ENCODE measurements at places on chromosomes 3 and 15.

- no peak for DNase-seq
Measured at GRCh38 chr15:85073556-85074194, 92.0 kb downstream of the PDE8A start.

- DNase-seq, result no peak
Measured at GRCh38 chr3:160012108-160012507, 23.5 kb downstream of the IL12A start.

DNA sequence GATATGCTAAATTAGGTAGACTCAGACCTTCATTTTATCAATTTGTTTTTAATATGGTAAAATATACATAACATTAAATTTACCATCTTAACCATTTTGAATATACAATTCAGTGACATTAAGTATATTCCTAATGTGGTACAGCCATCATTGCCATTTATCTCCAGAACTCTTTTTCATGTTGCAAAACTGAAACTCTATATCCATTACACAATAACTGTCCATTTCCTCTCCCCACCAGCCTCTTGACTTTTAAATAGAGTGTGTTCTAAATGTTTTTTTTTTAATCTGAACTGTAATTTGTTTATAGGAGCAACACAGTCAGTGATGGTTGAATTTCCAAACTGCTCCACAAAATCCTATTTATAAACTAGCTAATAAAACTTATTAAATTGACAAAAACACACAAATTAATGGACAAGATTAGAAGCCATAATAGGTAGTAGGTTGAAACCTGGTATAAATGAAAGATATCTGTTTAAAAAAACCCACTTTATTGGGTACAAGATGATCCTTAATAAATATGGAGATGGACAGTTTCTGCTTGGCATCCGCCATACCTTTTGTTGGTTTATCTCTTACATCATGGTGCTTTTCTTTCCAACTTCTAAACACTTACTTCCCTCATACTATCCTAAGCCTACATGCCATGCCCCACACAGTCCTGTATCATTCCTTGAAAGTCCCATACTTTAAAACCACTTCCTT is 142.4 kb downstream of the ZPLD1 start:
- no peak for DNase-seq

- no peak for DNase-seq
Measured at GRCh38 chr3:104598848-104599511, 767.7 kb upstream of the ALCAM start.

- no peak for DNase-seq
Measured at GRCh38 chr3:71752831-71753700, 589 bp upstream of the GPR27 start.

DNA sequence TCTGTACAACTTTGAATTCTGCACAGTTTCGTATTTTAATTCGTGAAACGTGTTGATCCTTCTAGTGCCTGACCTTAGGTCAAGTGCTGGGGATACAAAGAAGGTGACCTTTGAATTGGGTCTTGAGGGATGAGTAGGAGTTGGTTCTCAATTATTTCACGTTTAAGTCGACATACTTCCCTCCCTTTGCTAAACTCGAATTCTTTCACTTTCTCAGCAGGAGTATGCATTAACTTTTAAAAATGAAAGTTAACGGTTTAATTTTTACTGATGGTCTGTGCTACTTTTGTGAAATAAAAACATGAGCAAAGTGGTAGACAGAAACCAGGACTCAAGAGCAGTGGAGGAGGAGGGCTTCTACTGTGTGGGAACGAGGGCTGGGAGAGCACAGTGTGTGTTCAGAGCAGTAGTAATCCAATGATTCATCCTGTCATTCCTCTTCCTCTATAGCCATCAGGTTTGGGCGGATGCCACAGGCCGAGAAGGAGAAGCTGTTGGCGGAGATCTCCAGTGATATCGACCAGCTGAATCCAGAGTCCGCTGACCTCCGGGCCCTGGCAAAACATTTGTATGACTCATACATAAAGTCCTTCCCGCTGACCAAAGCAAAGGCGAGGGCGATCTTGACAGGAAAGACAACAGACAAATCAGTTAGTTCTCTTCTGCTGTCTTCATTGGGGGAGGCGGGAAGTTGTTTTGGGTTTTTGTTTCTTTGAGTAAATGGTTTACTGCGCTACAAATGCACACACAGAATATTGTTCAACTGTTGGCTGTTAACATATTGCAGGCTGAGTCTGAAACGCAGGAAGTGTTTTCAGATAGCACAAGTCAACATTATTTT is 78.6 kb upstream of the TSEN2 start:
- DNase-seq, result no peak

- DNase-seq, result no peak
Measured at GRCh38 chr3:10561162-10561945, 56.0 kb upstream of the ATP2B2 start.

DNA sequence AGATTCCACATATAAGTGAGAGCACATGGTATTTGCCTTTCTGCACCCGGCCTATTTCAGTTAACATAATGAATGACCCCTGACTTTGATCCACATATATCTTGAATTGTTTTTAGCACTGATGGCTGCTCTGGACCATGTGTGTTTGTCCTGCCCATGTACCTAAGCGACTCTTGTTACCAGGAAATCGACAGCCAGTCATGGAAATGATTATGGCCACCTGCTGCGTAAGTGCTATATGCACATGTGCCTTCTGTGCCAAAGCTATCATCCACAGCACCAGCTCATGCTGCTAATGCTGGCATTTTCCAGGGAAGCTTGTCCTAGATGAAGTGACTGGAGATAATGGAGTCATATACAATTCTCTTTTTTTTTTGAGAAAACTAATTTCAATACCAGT is 103.7 kb downstream of the PEX5L start:
- DNase-seq, result no peak

DNA sequence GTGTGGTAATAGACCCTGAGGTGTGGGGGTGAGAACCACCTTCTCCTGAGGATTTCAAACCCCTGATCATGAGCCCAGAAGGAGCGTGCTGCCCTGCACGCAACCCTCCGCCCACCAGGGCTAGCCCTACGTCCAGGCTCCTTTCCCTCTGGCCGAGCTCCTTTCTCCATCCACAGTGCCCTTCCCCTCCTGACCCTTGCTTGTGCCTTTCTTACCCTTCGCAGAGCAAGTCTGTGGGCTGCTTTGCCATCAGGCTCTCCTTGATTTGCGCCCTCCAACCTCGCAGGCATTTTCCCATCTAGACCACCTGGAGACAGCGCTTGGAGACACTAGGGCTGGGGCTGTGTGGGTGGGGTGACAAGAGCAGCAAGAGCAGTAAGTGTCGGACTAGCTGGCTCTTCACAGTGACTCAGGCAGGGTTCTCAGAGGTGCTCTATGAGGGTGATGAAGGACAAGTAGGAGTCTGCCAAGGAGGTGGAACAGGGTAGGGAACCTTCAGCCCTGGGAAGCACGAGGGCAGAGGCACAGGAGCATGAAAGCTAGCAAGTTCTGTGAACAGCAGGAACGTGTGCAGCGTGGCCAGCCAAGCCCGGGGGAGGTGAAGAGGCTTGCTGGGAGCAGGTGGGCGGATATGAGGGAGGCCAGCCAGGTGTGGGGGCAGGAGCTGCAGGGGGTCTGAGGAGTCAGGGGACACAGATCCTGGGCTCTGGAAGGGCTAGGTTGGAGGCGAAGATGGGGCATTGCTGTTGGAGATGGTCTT is 2.5 kb upstream of the SLC38A3 start:
- DNase-seq, result no peak

GRCh38 chr3:74592359-74592758 is 22.1 kb downstream of the CNTN3 start:
- no peak for DNase-seq

DNA sequence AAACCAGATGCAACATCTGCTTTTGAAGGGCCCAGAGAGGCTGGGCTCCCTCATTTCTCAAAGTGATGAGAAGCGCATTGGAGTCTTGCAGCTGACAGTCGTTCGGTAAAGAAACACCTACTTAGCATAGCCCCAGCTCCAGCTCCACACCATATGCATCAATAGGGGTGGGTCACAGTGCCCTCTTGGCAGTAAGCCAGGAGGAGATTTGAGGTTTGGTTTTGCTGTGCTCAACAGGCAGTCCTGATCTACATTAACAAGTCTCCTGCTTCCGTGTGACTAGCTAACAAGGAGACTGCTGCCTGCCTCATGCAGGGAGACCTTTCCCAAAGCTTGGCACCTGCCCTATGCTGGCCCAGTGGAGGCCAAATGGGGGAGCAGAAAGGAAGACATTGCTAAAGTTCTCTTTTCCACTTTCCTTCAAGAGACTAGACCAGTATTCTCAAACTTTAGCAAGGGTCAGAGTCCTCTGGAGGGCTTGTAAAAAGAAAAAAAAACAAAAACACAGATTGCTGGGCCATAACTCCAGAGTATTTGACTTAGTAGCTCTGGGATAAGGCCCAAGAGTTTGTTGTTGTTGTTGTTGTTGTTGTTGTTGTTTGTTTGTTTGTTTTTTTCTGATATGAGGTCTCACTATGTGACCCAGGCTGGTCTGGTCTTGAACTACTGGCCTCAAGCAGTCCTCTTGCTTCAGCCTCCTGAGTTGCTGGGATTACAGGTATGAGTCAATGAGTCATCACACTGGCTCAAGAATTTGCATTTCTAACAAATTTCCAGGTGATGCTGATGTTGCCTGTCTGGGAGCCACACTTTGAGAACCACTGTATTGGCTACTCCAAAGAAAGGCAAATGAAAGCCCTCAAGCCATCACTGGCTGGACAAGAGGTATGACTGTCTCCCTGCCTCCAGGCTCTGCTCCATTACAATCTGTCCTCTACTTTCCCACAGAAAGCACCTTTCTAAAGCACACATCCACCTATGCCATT is 294.9 kb downstream of the RORA start:
- DNase-seq, result no peak

DNA sequence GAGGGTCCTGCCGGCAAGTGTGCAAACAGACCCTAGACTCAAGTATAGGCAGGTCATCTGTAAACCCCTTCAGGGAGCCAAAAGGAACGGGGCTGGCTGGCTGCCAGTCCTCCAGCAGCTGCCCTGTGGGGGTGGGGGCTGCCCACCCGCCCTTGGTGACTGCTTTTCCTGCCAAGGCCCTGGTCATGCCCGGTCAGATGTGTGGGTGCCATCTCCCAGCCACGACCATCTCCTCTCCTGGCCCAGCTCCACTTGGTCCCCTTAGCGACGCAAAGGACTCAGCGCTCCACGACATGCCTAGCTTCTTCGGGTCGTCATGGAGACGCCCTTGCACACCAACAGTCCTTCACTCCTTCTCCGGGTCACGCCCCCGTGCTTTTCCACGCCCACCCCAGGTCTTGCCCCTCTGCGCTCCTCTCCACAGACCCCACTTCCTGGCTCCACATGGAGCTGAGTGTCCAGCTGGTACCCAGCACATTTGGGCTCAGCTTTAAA is 2.4 kb downstream of the MUC4 start:
- DNase-seq, result no peak

GRCh38 chr3:31592764-31593163 is 60.0 kb downstream of the STT3B start:
- DNase-seq, result no peak

DNA sequence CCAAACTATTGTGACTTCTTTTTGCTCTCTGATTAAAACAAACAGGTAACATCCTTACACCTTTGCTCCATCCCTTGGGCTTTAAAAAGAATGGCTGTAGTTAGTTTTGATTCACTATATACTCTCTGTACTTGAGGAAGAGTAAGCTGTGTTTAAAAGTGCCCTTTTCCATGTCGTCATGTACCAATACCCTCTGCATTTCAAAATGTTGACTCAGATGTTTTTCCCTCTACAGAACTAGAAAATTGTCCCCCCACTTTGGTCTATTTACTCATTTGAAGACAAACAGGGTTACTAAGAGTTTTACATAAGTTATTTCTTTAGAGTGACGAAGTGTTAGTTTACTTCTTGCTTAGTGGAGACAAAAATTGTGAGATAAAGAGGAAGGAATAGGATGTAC is 62.7 kb downstream of the TASOR start:
- DNase-seq, result no peak

DNA sequence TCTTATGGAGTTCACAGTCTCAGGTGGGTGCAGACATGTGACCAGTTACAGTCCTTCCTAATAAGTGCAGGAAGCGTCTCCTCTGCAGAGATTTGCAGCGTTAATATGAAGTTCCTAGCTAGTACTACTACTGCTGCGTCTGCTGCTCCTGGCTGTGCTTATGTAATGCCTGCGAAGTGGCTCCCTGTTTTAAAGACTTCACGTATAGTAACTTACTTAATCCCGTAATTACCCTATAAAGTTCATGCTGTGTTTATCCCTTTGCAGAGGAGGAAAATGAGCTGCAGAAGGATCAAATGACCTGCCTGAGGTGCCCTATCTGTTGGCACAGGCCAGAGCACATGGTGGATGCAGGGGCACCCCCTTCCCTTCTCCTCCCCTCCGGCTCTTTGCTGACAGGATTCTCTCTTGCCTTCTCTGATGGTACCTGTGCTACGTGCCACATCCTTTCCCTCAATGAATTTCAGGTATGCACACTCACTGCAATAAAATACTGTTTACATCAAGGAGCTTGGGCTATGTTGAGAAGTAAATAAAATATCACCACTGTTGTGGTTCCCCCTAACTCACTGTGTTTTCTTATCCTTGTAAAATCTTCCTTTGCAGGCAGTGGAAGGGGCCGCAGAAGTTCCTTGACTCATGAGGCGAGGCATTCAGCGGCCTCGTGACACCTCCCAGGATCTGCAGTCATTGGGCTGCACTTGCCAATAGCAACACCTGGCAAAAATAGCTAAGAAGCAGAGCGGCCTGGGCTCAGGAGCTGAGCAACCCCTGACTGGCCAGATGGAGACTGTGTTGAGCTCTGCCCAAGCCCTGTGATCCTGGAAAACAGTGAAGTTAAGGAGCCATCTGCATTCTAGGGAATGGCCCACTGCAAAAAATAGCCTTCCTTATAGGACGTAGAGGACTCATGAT is 188.9 kb upstream of the ATP10A start:
- DNase-seq, result no peak

GRCh38 chr3:11509173-11510000 is 134.3 kb downstream of the VGLL4 start:
- DNase-seq, result no peak

DNA sequence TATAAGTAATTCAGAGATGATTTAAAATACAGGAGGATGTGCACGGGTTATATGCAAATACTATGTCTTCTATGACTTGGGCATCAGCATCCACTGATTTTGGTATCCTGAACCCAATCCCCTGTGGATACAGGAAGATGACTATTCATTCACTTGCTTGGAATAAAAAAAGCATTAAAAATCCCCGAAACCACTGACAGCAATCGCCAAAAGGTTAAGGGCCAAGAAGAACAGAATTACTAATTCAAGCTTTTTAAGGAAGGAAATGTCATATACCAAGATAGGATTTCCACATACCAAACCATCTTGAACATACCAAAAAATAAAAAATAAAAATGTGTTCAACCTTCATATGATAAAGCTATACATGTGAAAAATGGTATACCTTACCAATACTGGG is 93.7 kb downstream of the DLG1 start:
- no peak for DNase-seq

DNA sequence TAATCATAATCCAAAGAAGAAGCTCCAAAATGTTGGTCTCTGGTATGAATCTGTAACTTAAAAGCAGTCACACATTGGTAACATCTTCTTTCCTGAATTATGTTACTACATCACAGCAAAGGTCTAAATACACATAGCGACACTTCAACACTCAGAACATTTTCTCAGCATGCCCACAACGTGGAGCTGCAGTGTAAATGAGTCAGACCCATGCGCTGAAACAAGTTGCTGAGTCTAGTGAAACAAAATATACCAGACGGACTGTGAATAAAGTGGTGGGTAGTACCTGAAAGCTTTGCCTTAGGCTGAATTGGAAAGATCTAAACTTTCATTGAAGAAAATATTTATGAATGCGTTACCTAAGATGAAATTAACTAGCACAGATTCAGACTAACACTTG is 33.2 kb upstream of the GOLGA8B start:
- no peak for DNase-seq

All from stimulated activated CD8-positive, alpha-beta memory T cell treated with anti-CD3 and anti-CD28 coated beads, Interleukin-4, amount 100 ng/mL, for 4 hours (primary cell).